ENCODE measurements at places on chromosomes 3 and 15. TPM values are rescaled to one million over a fixed set of nuclear protein-coding genes. Genes with fewer than 3 reads are reported as not detected.

DNA sequence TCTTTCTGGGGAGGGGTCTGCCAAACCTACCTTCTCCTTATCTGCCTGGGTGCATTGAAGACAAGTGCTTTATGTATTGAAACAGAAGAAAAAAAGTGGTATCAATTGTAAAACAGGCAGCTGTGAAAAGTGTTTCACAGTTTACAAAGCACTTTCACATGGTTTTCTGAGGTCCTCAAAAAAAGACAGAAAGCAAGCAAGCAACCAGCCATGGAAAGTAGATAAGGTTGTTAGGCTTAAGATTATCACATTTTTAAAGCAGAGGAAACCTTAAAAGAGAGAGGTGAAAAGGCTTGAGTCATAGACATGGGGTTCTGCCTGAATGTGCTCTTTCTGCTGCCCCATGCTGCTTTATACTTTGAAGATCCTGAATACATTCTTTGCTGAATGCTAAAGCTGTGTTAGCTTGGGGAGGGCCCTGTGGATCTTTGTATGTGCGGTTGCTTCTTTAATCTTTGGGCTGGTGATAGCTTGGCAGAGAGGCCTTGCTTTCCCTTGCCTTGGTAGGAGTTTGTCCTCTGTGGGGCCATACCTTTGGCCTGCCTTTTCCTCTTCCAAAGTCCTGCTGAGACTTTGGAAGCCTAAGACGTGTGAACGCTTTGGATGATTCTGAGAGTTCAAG, 2.6 kb downstream of the SMAD3 start:
- no peak overlapping the region for H3K27ac ChIP-seq
- H3K27me3 ChIP-seq = peaks cover 16% of the 10 kb centered on the region
- peaks cover 6% of the 10 kb centered on the region for H3K36me3 ChIP-seq
- no peak for DNase-seq
- H3K4me1 ChIP-seq = peaks cover 15% of the 10 kb centered on the region
- peak overlapping the region; percentile 95 for H3K4me3 ChIP-seq

GRCh38 chr3:55271549-55271948, 215.6 kb downstream of the WNT5A start:
- no peak for DNase-seq
- H3K4me3 ChIP-seq = no peak overlapping the region
- H3K27me3 ChIP-seq = no peaks in the 10 kb centered on the region
- peaks cover 6% of the 10 kb centered on the region for H3K4me1 ChIP-seq

- peak overlapping the region; percentile 10 for H3K4me3 ChIP-seq
- H3K27me3 ChIP-seq = no peaks in the 10 kb centered on the region
- H3K27ac ChIP-seq = peak overlapping the region; percentile 67
- peaks cover 13% of the 10 kb centered on the region for H3K4me1 ChIP-seq
Measured at GRCh38 chr3:69392850-69393249, 7.0 kb upstream of the FRMD4B start.

TGM5 gene
- total RNA-seq = not detected

DNA sequence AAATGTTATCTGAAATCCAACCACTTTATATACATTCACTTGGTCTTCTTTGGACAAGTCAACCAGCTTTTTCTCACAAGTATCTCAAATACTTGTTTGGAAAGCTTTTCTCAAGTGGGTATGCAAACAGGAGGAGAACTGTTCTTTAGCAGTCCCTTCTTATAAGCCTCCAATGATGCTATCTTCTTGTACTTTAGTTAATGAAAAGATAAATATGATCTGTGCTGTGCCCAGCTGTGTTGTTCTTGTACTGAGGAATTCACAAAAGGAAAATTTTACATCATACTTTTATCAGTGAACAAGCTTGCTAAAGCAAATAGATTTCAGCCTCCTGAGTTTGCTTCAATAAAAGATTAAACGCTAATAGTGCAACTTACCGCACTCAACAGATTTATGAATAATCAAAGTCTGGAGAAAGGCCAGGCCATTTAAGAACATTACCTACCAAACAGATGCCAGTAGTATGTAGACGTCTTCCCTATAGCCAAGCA, 395.2 kb downstream of the MECOM start:
- H3K27me3 ChIP-seq = no peaks in the 10 kb centered on the region
- H3K4me3 ChIP-seq = no peak overlapping the region
- H3K27ac ChIP-seq = no peak overlapping the region
- H3K36me3 ChIP-seq = no peaks in the 10 kb centered on the region
- H3K4me1 ChIP-seq = no peaks in the 10 kb centered on the region

GRCh38 chr15:68205954-68206539, 915 bp upstream of the CALML4 start:
- H3K4me3 ChIP-seq = peak overlapping the region; percentile 25
- H3K4me1 ChIP-seq = peaks cover 11% of the 10 kb centered on the region
- H3K36me3 ChIP-seq = peaks cover 5% of the 10 kb centered on the region
- H3K27ac ChIP-seq = no peak overlapping the region
